ENCODE measurements at places on chromosomes 5 and 9.

DNA sequence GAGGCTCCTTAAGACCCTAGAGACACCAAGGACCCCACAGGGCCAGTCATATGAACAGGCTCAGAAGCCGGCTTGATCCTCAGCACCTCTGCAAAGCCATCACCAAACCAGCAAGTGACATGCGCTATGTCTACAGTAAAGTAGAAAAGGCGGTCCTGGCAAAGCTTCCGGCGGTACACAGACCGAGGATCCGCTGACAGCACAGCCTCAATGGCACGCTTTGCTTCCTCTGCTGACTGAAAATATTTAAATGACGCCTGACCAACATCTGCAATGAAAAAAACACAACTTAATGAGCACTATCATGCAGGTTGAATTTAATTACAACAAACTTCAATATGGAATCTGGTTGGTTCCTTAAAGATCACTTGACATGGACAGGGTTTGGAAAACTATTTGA is 17.6 kb downstream of the TRMO start:
- DNase-seq: no peak

GRCh38 chr5:60805463-60805862 is 38.6 kb downstream of the ELOVL7 start:
- no peak for DNase-seq

DNA sequence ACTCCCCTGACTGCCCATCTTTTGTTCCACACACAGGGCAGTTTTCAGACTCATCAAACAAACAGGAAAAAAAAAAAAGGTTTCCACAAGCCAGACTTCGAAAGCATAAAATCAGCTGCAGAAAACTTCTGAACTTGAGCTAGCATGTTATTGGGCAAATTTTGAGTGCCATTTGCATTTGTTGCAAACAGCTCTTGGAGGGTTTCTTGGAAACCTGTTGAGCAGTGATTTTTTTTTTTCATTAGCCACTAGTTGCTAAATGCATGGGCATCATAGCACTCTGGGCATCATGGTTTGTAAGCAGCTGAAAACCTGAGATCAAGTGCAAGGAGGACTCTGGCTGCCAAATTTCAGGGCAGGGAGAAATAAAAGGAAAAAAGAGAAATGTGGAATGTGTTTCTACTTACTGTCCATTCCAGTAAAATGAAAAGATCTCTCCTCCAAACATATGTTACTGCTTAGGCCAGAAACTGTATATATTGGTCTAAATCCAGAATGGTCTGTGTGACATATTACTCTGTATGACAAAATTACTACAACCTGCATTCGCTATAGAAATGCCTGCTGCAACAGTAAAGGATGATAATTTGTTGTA is 85.2 kb upstream of the SMIM23 start:
- DNase-seq: no peak

GRCh38 chr9:106958955-106959657 is 96.1 kb downstream of the ZNF462 start:
- DNase-seq: no peak
